ENCODE measurements at places on chromosomes 13 and 19.

- no peak for DNase-seq
Measured at GRCh38 chr19:58364146-58364545, 1.6 kb upstream of the ZNF497 start.

DNA sequence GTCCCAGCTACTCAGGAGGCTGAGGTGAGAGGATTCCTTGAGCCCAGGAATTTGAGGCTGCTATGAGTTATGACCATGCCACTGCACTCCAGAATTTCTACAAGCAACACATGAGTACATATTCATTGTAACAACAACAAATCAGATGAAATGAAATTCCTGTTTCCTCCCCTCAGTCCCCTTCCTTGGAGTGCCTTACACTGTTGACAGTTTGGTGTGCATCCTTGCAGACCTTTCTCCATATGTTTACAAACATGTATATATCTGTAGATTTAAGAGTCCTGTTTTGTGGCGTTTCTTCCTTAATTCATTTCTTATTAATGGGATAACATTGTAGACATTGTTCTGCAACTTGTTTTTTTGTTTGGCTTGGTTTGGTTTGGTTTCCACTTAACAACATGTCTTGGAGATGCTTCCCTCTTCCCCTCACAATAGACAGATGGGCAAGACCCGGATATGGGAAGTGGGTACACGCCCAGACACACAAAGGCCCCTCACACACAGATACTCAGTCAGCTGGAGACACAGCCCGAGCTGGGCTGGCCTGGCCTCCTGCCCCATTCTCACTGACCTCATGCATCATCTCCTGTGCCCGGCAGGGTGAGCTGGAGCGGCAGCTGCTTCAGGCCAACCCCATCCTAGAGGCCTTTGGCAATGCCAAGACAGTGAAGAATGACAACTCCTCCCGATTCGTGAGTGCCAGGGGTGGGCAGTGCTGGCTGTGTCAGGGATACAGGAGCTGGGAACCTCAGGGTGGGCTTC, 21.7 kb downstream of the MYH14 start:
- no peak for DNase-seq

GRCh38 chr19:45123440-45123850, 30.5 kb downstream of the PPP1R37 start:
- DNase-seq: no peak

GRCh38 chr13:73556128-73556527, 497.3 kb downstream of the KLF5 start:
- DNase-seq: no peak

- DNase-seq: no peak
Measured at GRCh38 chr13:51900471-51900870, 38.7 kb downstream of the CCDC70 start.

DNA sequence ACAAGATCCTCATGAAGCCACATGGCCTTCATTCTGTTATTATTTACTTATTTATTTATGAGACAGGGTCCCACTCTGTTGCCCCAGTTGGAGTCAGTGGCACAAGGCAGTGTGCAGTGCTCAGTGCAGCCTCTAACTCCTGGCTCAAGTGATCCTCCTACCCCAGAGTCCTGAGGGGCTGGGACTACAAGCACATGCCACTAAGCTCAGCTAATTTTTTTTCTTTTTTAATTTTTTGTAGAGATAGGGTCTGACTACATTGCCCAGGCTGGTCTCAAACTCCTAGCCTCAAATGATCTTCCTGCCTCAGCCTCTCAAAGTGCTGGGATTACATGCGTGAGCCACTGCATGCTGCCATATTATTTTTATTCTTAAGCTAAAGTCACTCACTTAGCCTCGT, 241.4 kb downstream of the UQCRFS1 start:
- no peak for DNase-seq

All from HTR-8/SVneo (cell line).